G401 (cell line): ENCODE measurements at places on chromosomes 1 and 21.
A peak's percentile ranks its signal among the peaks of the same experiment; 100 is the strongest.

DNA sequence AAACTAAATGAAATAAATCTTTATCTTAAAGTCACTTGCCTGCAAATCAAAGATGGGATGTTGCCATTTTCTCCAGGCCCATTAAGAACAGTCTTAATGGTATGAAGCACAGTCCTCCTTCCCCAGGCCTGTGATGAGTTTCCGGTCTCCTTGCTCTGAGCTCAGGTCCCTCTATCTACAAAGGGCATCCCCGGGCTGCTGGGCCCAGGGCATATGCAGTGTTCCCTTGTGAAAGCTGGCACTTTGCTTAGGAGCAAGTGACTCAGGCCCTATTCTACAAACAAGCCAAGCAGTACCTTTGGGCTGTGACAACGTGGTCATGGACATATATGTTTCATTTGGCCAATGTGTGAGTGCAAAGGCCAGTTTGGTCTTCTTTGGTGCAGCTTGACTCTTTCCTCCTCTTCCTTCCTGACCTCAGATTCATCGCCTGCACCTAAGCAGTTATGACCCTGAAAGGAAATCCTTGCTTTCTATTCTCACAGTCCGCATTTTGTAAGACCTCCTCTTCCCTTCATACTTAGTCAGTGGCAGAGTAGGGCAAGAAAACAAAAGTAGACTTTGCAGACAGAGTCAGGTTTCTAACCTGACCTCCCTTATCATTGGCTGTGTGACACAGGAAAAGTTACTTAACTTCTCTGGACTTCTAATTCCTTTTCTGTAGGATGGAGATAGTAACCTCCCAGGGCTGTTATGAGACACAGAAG lies 109.5 kb downstream of the ERG start:
- DNase-seq: no peak

DNA sequence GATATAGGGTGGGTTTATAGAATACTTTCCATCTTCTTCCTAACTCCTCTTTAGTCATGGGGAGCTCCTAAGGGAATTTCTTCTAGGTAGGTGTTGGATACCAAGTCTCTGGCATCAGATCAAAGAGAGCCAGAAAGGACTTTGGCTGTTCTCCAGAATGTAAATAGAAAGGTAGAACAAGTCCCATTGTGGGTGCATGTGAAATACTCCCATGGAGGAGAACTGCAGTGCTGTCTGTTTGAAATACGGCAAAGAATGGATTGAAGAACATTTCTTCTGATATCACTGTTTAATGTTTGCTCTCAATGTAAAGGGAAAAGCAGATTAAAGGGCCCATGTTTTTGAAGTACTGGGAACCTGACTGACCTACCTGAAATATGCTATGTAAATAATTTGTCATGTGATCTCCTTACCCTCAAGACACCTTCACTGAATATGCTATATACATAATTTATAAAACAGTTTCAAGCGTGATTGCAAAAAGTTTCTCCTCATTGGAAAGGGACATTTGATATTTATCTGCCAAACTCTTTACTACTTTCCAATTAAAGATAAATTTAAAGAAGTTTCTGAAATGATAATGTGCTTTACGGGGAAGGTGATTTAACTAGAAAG lies 65.9 kb downstream of the LAMC1 start:
- peak; percentile 29 for DNase-seq

- peak; percentile 44 for DNase-seq
Measured at GRCh38 chr1:151511636-151512215, 539 bp downstream of the CGN start.

GRCh38 chr1:94580367-94581115 lies 39.0 kb upstream of the F3 start:
- no peak for DNase-seq
